Stimulated activated CD4-positive, alpha-beta T cell treated with anti-CD3 and anti-CD28 coated beads, Interleukin-15, amount 100 ng/mL, for 1 hour (primary cell): ENCODE measurements at places on chromosomes 12 and 14.
A peak's percentile ranks its signal among the peaks of the same experiment; 100 is the strongest.

DNA sequence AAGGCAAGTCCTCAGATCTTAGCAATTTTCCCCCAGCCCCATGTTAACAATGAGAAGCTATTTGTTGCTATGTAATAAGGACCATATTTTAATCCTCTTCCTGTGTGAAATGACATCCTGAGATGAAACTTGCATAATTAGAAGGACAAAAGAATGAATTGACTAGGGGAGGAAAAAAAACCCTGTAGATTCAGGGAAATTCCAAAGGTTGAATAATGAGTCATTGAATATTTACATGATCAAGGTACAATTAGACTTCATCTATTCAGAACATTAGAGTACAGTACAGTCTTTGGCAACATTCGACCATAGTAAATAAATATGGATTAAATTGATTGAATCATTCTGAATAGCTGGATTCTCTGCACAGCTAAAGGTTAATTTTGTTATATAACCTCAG, 9.4 kb downstream of the MYBPC1 start:
- DNase-seq = no peak

DNA sequence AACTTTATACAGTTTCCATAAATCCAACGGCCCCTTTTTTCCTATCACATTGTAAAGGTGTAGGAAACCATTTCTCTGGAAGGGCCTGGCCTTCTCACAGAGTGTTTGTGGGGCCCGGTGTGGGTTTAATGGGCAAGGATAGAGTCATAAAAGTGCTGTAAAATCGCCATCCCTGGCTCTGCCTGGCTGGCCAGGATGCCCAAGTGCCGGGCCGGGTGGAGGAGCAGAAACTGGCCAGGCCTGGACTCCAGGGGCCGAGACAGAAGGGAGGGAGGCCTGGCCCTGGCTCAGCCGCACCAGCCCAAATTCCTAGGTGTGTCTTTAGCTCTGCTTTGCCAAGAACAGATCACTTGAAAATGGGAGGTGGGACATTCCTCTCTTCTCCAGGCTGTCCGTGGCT, 77.1 kb upstream of the DICER1 start:
- no peak for DNase-seq

- no peak for DNase-seq
Measured at GRCh38 chr14:55254581-55254980, 16.6 kb upstream of the FBXO34 start.

DNA sequence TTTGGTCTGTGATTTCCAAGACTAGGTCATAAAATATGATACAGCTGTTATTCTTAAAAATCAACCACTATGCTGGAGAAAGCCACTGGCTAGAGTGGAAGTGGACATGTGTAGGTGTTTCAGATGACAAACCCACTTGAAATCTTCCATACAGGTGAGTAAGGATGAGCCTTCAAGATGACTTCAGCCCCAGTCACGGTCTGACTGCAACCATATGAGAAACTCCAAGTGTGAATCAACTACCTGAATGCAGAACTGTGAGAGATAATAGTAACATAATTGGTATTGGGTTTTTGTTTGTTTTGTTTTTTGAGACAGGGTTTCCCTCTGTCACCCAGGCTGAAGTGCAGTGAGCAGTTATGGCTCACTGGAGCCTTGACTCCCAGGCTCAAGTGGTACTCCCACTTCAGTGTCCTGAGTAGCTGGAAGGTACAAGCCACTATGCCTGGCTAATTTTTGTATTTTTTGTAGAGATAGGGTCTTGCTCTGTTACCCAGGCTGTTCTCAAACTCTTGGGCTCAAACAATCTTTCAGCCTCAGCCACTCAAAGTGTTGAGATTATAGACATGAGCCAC, 273.3 kb upstream of the LRIG3 start:
- DNase-seq = no peak

GRCh38 chr12:5643266-5643665, 211.4 kb downstream of the NTF3 start:
- no peak for DNase-seq

DNA sequence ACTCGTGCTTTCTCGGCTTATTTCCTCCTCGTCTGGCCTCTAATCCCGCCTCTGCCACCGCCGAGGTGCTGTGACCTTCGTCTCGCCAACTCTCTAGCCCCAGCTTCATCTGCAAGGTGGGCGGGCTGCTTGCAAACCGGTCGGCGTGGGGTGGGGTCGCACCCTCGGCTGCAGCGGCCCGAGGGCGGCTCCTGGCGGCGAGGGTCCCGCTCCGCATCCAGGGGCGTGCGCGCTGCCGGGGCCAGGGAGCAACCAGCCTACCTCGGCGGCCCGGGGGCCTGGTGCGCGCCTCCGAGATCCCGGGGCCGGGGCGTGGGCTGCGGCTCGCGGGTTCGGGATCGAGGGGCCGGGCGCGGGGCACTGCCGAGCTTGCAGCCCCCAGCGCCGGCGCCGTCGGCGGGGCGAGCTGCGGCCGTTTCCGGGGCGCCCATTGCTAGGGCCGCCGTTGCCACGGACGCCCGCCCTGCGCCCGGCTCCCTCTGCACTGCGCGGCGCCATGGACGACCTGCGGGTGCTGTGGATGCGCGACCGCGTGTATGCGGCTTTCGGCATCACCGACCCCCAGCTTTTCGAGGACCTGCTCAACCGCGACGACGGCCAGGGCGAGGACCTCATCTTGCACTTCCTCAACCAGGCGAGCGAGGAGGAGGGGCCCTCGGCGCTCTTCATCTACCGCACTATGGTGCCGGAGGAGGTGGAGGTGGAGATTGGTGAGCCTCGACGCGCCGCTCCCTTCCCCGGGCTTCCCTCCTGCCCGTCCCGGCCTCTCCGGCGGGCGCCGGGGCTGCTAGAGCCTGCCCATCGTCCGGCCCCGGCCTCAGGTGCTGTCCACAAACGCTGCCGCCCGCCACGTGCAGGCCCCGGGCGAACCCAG, at the start of gene DNAH10:
TSS of gene DNAH10 (plus strand) at position 461 of the 874 bp plus-strand sequence. CDS start at position 497, 36 bp downstream.
- DNase-seq = peak; percentile 36

- no peak for DNase-seq
Measured at GRCh38 chr14:105287249-105288102, 13.3 kb downstream of the BRF1 start.

- DNase-seq = no peak
Measured at GRCh38 chr12:53045696-53046045, 4.2 kb upstream of the TNS2 start.

DNA sequence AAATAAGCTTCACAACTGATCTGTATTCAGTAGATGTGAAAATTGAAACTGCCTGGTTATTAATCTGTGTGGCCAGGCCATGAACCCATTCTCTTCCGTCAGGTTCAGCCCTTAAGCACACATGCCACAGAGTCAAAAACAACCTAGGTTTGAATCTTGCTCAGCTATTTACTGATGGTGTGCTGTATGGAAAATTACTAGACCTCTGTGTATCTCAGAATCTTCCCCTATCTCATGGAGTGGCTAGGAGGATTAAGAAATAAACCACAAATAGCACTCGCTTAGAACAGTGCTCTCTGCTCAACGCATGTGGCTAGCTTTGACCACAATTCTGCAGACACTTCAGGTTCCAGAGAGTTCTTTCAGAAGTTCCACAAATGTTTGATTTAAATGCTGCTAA, 240.7 kb upstream of the PLEKHG7 start:
- DNase-seq = no peak

GRCh38 chr12:76866726-76867125, 12.1 kb downstream of the CSRP2 start:
- no peak for DNase-seq

- no peak for DNase-seq
Measured at GRCh38 chr14:89372512-89372883, 44.5 kb downstream of the FOXN3 start.

- no peak for DNase-seq
Measured at GRCh38 chr12:73947326-73948026, 590.2 kb upstream of the ATXN7L3B start.

GRCh38 chr14:69696633-69697557, 70.0 kb upstream of the SRSF5 start:
- no peak for DNase-seq

- no peak for DNase-seq
Measured at GRCh38 chr14:75946785-75947184, 35.0 kb downstream of the TGFB3 start.

- no peak for DNase-seq
Measured at GRCh38 chr12:64059685-64060084, 162.4 kb downstream of the KICS2 start.

- DNase-seq = no peak
Measured at GRCh38 chr14:73870525-73871235, 16.0 kb upstream of the ZNF410 start.

DNA sequence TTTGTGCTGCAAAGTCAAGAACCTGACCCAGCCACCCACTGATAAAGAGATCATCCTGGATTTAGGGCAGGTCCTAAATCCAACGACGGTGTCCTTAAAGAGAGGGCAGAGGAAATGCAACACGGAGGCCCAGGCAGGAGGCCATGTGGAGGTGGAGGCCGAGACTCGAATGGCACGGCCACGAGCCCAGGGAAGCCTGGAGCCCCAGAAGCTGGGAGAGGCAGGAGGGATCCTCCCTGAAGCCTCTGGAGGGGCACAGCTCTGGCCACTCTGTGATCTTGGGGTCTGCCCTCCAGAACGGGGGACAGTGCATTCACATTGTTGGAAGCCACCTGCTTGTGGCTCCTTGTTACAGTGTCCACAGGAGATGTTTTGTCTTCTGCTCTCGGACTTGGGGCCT, 63.0 kb downstream of the GALNT9 start:
- DNase-seq = no peak

GRCh38 chr14:104147346-104148125, 9.1 kb downstream of the KIF26A start:
- no peak for DNase-seq

DNA sequence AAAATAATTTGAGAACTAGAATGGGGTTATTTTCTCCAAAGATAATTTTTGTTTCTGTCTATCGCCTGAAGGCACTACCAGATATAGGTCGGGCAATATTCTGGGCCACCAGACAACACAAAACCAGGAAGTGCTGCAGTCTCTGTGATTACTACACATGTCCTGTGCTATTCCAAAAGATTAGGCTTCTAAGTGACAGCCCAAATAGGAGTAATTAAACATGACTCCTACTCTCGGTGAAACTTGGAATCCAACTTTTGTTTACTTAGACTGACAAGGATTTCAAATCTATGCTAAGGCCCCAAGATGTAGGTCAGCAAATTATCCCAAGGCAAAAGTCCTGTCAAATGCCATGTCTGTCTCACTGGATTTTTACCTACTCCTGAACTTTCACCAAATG, 157.6 kb upstream of the LRFN5 start:
- DNase-seq = no peak

- DNase-seq = no peak
Measured at GRCh38 chr14:73312687-73313086, 75.4 kb downstream of the PAPLN start.

DNA sequence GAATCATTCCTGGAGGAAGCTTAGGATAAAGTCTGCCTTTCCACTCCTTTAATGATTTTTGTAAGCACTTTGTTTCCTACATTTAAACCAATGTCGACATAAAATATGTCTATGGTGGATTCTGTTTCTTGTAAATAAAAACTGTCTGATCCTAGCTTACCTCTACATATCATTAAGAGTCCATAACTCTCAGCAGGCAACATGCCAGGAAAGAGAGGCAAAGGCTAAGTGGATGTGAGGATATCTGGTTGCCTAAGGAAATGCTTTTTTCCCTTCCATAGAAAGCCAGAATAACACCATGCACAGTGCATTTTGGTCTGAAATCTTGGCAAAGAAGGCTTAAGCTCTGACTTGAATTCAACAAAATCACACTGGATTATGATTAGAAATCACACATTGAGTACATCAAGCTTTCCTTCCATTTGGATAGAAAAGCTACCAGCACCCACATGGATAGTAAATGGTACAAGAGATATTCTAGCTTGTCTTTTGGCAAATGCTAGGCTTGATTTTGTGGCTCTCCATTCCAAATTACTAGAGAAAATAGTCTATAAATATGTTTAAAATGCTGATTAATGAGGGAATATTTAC, 57.0 kb upstream of the CNTN1 start:
- DNase-seq = no peak

- DNase-seq = no peak
Measured at GRCh38 chr12:16881986-16882570, 276.1 kb upstream of the LMO3 start.

GRCh38 chr14:82126006-82126405, 592.4 kb upstream of the SEL1L start:
- no peak for DNase-seq

DNA sequence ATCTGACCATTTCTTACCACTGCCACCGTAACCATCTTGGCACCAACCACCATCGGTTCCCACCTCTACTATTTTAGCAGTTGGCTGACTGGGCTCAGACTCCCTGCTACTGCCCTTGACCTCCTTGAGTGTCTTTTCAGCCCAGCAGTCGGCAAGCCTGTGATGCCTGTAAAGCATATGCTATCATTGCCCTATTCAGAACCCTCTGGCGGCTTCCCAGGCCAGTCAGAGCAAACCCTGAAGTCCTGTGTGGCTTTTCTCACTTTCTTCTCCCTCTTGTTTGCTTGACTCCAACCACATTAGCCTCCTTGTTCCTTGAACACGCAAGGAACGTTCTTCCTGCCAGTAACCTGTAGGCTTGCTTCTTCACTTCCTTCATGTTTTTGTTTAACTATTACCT, 6.2 kb downstream of the IRAK3 start:
- no peak for DNase-seq

DNA sequence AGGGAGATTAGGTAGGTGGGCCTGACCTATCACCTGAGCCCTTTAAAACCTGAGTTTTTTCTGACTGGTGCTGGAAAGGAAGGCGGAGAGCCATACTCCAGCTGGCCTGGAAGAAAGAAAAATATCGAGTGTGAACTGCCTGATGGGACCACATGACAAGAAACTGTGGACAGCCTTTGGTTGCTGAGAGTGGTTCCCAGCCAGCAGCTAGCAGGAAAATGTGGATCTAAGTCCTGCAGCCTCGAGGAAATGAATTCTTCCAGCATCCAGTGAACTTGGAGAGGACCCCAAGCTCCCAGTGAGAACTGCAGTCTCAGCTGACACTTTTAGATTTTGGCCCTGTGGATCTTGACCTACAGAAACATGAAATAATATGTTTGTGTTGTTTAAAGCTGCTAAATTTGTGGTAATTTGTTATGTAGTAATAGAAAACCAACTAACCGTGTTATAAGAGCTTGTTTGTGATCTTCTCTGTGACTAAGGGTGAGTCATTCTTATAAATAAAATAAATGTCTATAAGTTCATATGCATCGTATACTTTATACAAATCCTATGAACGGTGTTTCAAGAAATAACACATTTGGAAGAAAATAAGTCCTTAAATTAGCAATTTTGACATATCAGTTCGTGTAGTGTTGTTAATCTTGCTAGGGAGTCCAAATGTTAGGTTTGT, 359.6 kb downstream of the BMP4 start:
- DNase-seq = no peak

GRCh38 chr12:39138268-39138667, 232.9 kb upstream of the CPNE8 start:
- no peak for DNase-seq

GRCh38 chr12:16323010-16323409, 24.4 kb upstream of the MGST1 start:
- DNase-seq = no peak

DNA sequence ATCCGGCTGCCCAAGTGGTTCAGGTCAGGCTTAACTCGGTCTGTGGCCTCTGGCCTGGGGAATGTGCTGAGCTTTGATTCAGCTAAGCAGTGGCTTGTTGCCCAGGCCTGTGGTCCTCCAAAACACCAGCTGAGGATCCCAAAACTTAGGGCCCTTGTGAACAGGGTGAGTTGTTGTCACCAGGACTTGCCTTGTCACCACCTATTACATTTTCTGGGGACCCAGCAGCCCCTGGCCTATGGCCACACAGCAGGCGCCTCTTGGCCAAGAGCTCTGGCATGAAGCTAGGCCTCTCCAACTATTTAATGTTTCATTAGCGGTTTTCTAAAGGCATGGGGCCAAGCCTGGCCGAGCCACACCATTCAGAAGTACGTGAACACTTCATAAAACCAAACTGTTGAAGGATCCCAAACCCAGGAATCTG, 343.7 kb downstream of the CACNA1C start:
- no peak for DNase-seq

GRCh38 chr12:27550653-27550975, 26.6 kb downstream of the PPFIBP1 start:
- DNase-seq = no peak
